ENCODE measurements at places on chromosomes 6 and 20.

DNA sequence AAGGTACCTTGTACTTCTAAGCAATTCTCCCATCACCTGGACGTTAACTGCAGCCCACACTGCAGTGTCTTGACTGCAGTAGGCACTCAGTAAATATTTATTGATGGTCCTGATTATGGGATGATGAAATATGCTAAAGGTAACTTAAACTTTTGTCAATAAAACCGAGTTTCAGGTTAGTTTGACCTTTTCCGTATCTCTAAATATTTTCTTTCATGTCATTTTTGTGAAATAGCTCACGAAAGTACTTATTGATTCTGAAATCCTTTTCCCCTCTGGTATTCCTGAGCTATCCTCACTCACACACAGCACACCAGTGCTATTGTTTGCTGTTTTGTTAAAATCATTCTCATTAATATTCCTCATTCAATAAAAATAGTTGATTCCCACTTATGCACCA, 149.4 kb upstream of the ESR1 start:
- no peak for DNase-seq

- DNase-seq: no peak
Measured at GRCh38 chr6:32867554-32868256, 13.7 kb downstream of the PSMB9 start.

DNA sequence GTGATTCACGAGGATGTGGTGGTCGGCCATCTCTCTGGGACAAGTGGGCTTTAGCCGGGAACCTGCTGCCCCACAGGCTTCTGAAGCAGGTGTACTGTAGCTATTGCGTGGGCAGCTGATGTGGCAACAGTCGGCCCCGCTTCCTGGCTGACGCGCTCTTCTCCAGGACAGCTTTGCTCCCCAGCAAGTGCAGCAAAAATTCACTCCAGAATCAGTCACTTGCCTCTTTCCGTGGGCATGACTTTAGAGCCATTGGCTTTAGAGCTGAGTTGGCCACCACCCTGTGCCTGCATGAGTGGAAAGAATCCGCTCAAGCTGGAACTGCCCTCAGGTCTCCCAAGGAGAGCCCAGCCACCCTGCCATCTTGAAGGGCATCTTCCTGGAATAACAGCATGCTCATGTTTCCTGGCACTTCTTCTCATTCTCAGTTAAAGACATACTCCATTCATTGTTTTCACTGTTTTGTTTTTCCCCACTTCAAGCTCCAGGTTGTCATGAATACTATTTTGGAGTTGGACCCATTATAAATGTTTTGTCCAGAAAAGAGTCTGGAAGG, 178.3 kb downstream of the ZDHHC14 start:
- no peak for DNase-seq

DNA sequence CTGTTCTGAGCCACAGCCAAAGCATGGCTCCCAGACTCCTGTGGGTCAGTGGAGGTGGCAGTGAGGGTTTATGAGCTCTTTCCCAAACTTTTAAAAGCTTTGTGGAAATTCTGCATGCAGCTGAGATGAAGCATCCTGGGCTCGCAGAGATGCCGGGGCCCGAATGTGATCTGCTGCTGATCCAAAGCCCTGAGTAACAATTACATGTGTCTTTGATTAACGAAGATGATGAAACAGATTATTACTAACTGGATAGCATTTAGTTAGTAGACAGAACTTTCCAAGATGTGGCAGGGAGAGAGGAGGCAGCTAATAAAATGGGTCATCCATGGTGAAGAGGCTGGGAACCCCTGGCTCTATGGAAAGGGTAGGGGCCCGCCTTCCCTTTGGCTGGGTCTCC, 43.9 kb upstream of the MDFI start:
- DNase-seq: no peak

GRCh38 chr6:131281471-131282270, 146.4 kb downstream of the AKAP7 start:
- DNase-seq: no peak

DNA sequence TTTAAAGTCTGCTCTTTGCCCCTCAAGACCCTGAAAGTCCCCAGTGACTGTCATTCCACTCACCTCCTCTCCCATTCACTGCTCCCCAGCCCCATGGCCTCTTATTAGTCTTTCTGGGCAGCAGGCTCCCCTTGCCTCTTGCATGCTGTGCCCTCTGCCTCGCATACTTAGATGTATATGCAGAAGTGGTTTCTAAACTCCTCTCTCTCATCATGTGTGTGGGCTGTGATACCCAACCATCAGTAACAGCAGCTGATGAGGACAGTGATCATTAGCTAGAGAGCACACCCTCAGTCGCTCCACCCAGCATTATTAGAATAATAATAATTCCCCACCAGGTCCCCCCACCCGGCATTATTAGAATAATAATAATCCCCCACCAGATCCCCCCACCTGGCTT, 14.5 kb downstream of the PKIG start:
- no peak for DNase-seq

DNA sequence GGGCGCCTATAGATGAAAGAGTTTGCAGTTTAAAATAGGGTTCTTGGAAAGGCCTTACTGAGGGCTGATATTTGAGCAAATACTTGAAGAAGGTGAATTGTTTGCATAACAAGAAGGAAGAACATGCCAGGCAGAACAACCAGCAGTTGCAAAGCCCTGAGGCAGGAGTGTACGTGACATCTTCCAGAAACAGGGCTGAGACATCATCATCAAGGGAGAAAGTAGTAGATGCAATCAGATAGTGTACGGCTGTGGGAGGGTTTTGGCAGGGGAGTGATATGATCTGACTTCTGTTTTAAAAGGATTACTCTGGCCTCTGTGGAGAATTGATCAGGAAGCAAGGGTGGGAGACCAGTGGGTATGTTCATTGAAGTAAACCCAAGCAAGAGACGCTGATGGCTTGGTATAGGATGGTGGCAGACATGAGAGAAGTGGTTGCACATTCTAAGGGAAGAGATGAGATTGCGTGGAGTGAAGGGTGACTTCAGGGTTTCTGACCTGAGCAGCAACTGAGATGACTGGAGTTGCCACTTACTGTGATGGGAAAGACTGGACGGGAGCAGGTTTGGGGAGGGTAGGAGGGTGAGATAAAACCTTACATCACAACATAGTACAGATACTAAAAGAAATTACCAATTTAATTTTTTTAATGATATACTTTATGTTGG, 28.8 kb downstream of the RIOK1 start:
- no peak for DNase-seq

- no peak for DNase-seq
Measured at GRCh38 chr6:157604816-157605215, 218.2 kb upstream of the SNX9 start.

- DNase-seq: no peak
Measured at GRCh38 chr6:128491100-128491581, 29.3 kb downstream of the PTPRK start.

GRCh38 chr20:1002682-1003561, 811 bp upstream of the RSPO4 start:
- no peak for DNase-seq
